Renal cortex interstitium (tissue), 15 donors: ENCODE measurements at places on chromosomes 3 and 15. TPM values are rescaled to one million over a fixed set of nuclear protein-coding genes. Genes with fewer than 3 reads are reported as not detected.

DNA sequence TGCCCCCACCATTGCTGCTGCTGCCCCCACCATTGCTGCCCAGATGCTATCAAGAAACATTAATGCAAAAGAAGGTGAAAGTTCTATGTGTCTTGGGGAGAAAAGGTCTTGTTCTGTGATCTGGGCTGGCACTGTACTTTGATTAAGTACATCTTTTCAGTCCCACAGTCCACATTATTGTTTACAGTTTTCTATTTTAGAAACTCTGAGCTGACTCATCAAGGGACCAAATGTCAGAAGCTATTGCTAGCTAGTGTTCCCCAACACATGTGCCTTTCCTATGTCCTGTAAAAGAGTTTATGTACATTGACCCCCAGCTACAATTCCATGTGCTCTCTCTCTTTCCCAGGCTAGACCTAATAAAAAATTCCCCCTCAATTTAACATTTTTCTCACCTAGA is 264.7 kb upstream of the NECTIN3 start:
- DNase-seq: no peak

DNA sequence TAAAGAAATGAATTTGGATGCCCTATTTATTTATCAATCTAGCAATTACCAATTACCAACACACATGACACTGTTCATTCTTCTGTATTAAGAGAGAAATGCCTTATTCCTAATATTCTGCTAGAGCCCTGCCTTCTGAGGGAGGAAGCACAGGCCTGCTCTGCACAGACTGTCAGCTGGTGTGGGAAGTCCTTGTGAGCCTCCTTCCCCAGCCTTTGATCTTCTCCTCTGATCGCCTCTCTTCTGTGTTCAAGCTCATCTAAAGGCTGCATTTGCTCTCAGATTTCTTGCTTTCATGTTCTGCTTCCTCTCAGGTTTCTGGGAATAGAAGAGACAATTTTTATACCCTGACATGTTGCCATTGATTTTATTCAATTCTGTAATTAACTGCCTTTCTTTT is 290.6 kb upstream of the UMPS start:
- DNase-seq: no peak

GRCh38 chr15:65302061-65302460 is 2.4 kb upstream of the RNU5B-1 start:
- DNase-seq: no peak

GRCh38 chr15:75233504-75234190 is 24.5 kb upstream of the GOLGA6C start:
- no peak for DNase-seq

DNA sequence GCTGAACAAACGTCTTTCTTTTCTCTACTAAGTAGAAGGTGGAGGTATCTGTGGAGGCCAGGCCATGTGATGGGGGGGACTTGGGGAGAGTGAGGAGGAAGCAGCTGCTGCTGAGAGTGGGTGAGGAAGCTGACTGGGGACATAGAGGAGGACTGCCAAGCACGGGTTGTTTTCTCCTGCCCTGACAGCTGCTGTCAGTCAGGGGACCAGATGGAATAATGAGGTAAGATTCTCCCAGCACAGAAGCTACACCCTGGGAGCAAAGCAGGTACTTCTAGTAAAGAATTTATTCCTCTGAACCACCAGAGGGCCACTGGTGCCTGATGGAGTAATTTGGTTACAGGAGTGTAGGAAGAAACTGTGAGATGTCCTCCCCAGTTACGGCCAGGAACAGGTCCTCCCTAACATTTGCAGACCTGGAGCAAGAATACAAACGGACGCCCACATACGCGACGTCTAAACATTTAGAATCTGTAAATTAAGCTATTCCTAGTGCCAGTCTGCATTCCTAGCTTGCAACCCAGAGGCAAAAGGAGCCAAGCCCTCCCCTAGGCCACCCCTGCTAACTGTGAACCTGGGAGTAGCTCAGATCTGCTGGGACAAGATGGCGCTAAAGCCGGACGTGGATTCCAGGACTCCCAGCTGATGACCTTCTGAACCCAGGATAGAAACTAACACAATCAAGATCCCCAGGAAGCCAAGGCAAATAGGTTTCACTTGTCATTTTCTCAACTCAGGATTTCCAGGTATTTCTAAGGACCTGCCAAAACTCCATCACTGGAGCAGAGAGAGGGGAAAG is 14.8 kb downstream of the CRYGS start:
- DNase-seq: no peak

- no peak for DNase-seq
Measured at GRCh38 chr3:142022381-142022780, 127.0 kb downstream of the TFDP2 start.

The FSTL1 gene
- 605 TPM for polyA plus RNA-seq
